Vagina (tissue), 2 donors: ENCODE measurements at places on chromosomes 6 and 20. TPM values are rescaled to one million over a fixed set of nuclear protein-coding genes. Genes with fewer than 3 reads are reported as not detected.

MOG gene
- total RNA-seq: not detected

RNF217 gene
- 26.0 TPM for total RNA-seq

GABRR1 gene
- not detected for total RNA-seq

MBOAT1 gene
- total RNA-seq: 9.6 TPM

IP6K3 gene
- total RNA-seq: 1.5 TPM

EYA4 gene
- total RNA-seq: 18.7 TPM

HLA-DOB gene
- total RNA-seq: 2.7 TPM

PIGT gene
- 81.0 TPM for total RNA-seq

RBPJL gene
- not detected for total RNA-seq

SLC17A3 gene
- total RNA-seq: not detected

VSTM2L gene
- total RNA-seq: not detected

PAQR8 gene
- 8.8 TPM for total RNA-seq

GRCh38 chr6:35719830-35720733 lies 16.8 kb upstream of the ARMC12 start:
- H3K36me3 ChIP-seq: no peaks in the 10 kb centered on the region
- H3K27ac ChIP-seq: peak overlapping the region; percentile 74
- peak overlapping the region; percentile 12 for H3K4me3 ChIP-seq
- DNase-seq: peak; percentile 87

DNA sequence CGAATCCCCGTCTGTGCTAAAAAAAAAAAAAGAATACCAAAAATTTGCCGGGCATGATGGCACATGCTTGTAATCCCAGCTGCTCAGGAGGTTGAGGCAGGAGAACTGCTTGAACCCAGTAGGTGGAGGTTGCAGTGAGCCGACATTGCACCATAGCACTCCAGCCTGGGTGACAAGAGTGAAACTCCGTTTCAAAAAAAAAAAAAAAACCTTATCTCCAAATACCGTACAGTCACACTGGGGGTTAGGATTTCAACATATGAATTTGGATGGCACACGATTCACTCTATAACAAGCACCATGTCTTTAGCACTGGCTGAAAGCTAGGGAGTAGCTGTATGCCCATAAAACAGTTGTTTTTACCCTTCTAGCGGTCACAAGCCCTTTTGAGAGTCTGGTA lies 3.8 kb downstream of the SMIM13 start:
- no peak for DNase-seq
- peaks cover 28% of the 10 kb centered on the region for H3K4me1 ChIP-seq
- no peaks in the 10 kb centered on the region for H3K36me3 ChIP-seq
- H3K4me3 ChIP-seq: no peak overlapping the region
- no peak overlapping the region for H3K27ac ChIP-seq

DNA sequence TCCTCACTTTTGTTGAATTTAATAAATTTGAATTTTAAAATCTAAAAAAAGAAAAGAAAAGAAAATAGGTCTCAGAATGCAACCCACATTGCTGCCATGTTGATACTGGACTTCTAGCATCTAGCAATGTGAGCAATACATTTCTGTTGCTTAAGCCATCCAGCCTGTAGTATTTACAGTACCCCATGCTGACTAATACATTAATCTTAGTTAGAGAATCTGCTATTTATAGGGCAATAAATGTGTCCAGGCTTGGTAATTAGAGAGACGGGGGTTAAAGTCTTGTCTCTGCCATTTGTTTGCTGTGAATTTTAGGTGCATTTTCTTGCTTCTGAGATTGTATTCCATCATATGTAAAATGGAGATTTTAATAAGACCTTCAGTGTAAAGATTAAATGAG lies 471.3 kb downstream of the DHX35 start:
- H3K36me3 ChIP-seq: no peaks in the 10 kb centered on the region
- no peak overlapping the region for H3K4me3 ChIP-seq
- H3K27me3 ChIP-seq: no peaks in the 10 kb centered on the region
- no peak for DNase-seq
- no peaks in the 10 kb centered on the region for H3K4me1 ChIP-seq

DNA sequence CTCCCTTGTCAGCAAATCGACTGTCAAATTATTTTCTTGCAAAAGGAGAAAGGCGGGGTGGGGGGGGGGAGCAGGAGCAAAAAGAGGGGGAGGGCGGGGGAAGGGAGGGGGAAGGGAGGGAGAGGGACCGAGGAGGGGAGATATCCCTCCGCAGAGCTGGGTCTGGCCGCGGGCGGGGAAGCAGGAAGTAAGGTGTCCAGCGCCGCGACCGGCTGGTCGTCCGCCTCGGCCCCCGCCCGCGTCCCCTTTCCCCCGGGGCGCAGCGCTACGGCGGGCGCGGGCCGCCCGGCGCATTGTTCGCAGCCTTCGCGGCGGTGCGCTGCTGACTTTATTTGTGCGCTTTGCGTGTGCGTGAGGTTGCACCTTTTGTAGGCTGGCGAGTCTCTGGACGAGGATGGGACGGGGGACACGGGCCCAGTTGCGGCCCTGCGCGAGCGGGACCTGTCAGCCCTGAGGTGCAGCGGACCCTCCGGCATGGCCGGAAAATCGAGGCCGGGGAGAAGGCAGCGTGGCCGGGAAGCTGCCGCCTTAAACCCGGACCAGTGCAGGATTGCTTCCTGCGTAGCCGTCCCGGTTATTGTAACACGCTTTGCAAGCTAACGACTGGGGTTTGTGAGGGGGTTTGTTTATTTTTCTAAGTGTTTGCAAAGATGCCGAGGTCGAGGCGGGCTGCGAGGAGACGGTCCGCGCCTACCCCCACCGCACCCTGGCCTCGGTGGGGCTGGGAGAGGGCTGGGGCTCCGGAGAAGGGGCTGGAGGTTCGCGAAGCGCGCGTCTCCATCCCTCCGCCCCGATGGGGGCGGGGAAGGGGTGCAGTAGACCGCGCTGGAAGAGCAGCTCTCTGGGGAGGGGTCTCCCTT lies 675 bp upstream of the TRERF1 start:
- H3K27ac ChIP-seq: peak overlapping the region; percentile 92
- peaks cover 47% of the 10 kb centered on the region for H3K4me1 ChIP-seq
- no peaks in the 10 kb centered on the region for H3K27me3 ChIP-seq
- no peaks in the 10 kb centered on the region for H3K36me3 ChIP-seq
- peak overlapping the region; percentile 61 for H3K4me3 ChIP-seq
- peak; percentile 87 for DNase-seq

- H3K27ac ChIP-seq: no peak overlapping the region
- H3K27me3 ChIP-seq: no peaks in the 10 kb centered on the region
- H3K4me3 ChIP-seq: no peak overlapping the region
Observed at GRCh38 chr20:62697468-62697912, 11.1 kb upstream of the NTSR1 start.

- no peaks in the 10 kb centered on the region for H3K36me3 ChIP-seq
- no peak overlapping the region for H3K4me3 ChIP-seq
- H3K27me3 ChIP-seq: no peaks in the 10 kb centered on the region
Observed at GRCh38 chr20:41996951-41997350, 378.8 kb upstream of the CHD6 start.

DNA sequence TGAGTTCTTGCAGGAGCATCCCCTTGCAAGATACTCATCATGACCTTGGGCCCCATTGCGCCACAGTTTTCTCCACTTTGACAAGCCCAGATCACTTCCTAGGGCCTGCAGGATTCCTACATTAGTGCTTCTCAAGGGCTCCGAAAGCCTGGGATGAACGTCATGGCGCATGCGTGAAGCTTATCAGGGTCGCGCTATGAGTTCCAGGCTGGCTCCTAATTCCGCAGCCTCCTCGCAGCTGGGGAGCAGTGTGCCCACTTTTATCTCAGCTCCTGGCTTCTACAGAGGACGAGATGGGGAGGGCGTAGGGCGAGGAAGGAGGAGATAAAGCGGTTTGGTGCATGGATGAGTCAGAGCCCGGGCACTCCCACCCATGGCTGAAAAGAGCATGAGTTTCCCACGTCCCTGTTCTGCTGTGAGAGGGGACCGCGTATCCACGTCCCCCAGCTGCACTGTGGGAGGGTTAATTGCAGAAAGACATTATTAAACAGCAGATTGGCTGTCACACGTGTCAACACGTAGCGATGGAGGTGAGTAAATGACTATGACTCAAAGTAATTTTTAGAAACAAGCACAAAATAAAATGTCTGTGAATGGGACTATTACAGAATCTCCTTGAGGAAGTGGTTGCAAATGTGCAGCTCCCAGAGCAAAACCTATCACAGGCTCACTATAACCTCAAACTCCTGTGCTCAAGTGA lies 72.9 kb upstream of the DSP start:
- H3K4me3 ChIP-seq: no peak overlapping the region
- H3K4me1 ChIP-seq: peaks cover 5% of the 10 kb centered on the region
- no peak for DNase-seq

- DNase-seq: no peak
- no peak overlapping the region for H3K27ac ChIP-seq
Observed at GRCh38 chr6:90297867-90298381, 1.3 kb upstream of the BACH2 start.

- DNase-seq: no peak
- no peak overlapping the region for H3K27ac ChIP-seq
- H3K27me3 ChIP-seq: no peaks in the 10 kb centered on the region
- H3K4me3 ChIP-seq: no peak overlapping the region
- no peaks in the 10 kb centered on the region for H3K4me1 ChIP-seq
Observed at GRCh38 chr6:52162940-52163908, 23.0 kb upstream of the IL17A start.

DNA sequence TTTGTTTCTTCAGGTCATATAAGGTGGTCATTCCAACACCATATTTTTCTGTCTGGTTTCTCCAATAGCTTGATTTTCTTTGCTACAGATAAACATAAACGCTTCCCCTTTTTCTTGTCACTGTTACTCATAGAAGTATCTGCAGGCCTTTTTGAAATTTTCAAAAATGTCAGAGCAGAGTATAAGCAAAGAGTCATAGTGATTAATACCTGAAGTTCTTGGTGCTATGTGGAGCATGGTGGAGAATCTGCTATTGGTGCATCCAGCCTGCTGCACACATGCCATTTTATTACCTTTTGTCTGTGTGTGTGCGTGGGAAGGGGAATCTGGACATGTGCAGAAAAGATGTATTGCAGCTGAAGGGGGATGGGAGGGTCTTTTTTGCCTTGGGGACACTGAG lies 19.7 kb downstream of the STX11 start:
- H3K4me1 ChIP-seq: no peaks in the 10 kb centered on the region
- H3K4me3 ChIP-seq: no peak overlapping the region
- no peaks in the 10 kb centered on the region for H3K36me3 ChIP-seq
- no peaks in the 10 kb centered on the region for H3K27me3 ChIP-seq

DNA sequence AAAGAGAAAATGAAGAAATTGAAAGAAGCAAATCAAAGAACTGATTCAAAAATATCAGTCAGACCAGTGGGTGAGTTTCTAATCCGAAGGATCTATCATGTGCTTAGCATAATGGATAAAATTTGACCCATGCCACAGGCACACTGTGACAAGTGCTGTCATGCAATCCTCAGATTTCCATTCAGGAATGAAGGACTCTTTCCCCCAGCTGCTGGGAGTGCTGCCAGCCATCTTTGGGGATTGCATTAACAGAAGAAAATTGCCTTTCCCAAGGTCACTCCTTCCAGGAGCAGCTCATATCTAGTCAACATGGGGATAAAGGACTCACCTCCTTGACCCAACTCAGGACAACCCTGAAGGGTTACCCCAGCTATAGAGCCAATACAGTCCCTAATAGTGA lies 316.7 kb upstream of the TBX18 start:
- no peaks in the 10 kb centered on the region for H3K4me1 ChIP-seq
- no peak for DNase-seq
- no peak overlapping the region for H3K4me3 ChIP-seq
- H3K27me3 ChIP-seq: no peaks in the 10 kb centered on the region

DNA sequence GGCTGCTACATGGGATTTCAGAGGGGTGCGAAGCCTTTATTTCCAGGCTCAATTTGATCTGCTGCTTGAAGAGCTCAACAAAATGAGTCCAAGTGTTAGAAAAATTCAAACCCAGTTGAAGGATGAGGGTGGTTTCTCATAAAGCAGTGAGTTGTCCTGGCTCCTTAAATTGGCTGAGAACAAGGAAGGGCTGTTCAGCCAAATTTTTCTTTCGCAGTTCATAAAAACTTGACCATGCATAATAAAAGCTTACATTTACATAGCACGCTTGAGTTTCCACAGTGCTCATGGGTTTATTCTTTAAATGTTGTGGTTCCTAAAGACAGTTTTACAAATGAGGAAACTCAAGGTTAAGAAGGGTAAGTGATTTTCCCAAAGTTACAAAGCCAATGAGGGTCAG lies 174.4 kb upstream of the FOXA2 start:
- H3K36me3 ChIP-seq: no peaks in the 10 kb centered on the region
- DNase-seq: no peak
- no peaks in the 10 kb centered on the region for H3K27me3 ChIP-seq

- H3K4me3 ChIP-seq: no peak overlapping the region
- no peaks in the 10 kb centered on the region for H3K4me1 ChIP-seq
- no peak for DNase-seq
- H3K27ac ChIP-seq: no peak overlapping the region
- H3K27me3 ChIP-seq: no peaks in the 10 kb centered on the region
Observed at GRCh38 chr20:4192378-4193068, 177.2 kb upstream of the RNF24 start.

DNA sequence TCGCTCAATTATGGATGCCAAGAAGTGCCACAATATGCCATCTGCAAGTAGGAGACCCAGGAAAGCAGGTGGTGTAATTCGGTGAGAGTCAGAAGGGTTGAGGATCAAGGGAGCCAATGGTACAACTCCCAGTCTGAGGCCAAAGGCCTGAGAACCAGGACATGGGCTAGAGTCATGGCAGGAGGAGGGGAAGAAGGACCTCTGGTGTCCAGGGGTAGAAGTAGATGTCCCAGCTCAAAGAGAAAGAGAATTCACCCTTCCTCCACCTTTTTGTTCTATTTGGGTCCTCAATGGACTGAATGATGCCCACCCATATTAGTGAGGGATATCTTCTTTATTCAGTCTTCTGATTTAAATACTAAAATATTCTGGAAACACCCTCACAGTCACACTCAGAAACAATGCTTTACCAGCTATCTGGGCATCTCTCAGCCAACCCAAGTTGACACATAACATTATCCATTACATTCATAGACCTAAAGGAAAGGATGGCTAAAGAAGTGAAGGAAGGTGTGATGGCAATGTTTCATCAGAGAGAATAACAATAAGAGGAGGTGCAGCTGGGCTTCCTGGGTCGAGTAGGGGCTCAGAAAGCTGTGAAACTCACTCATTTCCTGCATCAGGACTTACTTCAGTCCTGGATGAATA lies 21.2 kb upstream of the HLA-DQA1 start:
- H3K4me3 ChIP-seq: no peak overlapping the region
- no peaks in the 10 kb centered on the region for H3K36me3 ChIP-seq
- no peaks in the 10 kb centered on the region for H3K27me3 ChIP-seq
- no peak for DNase-seq
- no peak overlapping the region for H3K27ac ChIP-seq

GRCh38 chr6:126252154-126252553 lies 87.8 kb upstream of the CENPW start:
- no peak overlapping the region for H3K4me3 ChIP-seq
- H3K27me3 ChIP-seq: no peaks in the 10 kb centered on the region
- H3K36me3 ChIP-seq: no peaks in the 10 kb centered on the region
- H3K27ac ChIP-seq: no peak overlapping the region

GRCh38 chr6:125950293-125950692 lies 6.3 kb upstream of the HINT3 start:
- no peaks in the 10 kb centered on the region for H3K27me3 ChIP-seq
- peaks cover 20% of the 10 kb centered on the region for H3K4me1 ChIP-seq
- no peak overlapping the region for H3K27ac ChIP-seq
- no peak for DNase-seq
- no peaks in the 10 kb centered on the region for H3K36me3 ChIP-seq
- no peak overlapping the region for H3K4me3 ChIP-seq

DNA sequence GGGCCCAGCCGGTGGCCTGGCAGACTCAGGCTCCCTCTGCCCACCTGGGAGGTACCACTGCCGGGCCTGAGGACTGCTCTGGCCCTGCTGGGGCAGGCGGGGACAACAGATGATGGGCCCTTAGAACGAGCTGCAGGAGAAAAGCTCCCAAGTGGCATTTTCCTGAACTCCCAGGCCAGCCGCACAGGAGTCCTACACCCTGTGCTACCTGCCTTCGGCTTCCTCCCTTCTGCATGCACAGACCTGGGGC lies 41.3 kb downstream of the DSTN start:
- H3K36me3 ChIP-seq: no peaks in the 10 kb centered on the region
- peaks cover 64% of the 10 kb centered on the region for H3K4me1 ChIP-seq
- H3K4me3 ChIP-seq: no peak overlapping the region
- peak overlapping the region; percentile 66 for H3K27ac ChIP-seq
- no peak for DNase-seq
